HL-60 (cell line): ENCODE measurements at places on chromosomes 7 and 10.

DNA sequence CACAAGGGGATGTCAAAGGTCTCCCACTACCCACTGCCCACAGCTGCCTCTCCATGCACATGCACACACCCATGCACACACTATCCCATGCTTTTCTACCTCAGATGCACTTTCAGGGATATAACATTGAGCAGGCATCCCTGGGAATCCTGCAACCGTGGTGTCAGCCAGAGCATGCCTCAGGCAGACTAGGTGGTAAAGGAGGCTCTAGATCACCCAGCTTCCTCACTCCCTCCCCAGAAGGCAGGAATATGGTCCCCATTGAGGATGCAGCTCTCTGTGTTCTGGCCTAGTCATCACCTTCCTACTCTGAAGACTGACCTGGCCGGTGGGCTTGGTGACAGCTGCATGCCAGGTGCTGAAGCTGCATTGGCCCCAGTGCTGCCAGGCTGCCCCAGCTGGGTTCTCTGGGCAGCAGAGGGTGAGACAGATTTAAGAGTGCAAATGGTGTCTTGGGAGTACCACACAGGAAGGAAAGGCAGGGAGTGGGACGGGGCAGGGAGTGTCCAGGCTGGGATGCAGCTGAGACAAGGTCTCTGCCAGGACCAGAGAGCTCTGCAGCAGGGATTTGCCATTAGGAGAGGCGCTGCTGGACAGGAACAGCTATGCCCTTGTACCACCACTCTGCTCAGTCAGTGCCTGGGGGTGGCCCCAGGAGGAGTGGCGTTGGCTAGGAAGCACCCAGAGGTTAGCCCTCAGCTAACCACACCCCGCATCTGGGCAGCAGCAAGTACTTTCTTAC lies 53.4 kb upstream of the GDF10 start:
- no peak for DNase-seq

DNA sequence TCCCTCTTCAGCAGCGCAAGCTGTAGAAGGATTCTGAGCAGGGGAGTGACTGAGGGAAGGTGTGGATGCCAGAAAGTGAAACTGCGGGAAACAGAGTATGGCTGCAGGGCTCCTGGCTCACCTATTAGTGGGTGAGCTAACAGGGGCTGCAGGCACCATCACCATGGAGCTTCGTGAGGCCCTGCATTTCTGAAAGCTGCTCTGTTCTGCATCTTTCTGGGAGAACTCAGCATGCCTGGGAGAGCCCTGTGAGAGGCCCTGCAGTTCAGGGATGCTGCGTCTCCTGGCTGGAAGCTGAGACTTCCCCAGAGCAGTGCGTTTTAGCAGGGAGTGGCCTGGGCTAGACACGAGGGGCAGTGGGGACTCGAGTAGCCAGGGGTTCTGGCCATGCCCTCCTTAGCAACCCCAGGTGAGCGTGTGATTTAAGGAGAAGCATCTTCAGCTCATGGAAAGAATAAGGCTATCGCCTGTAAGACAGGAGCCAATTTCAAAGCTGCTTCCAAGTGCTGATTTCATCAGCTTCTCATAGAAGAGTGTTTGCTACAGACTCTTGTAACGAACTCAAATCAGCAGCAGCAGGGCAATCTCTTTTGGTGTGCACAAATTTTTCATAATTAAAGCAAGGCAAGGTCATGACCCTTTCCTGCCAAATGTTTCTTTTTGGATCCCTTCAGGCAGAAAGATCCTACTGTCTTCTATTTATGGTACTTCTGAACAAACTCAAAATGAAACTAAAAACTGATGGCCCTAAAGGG lies 293.6 kb upstream of the ZNF32 start:
- DNase-seq = no peak

GRCh38 chr10:20473023-20473760 lies 423.9 kb downstream of the NEBL start:
- DNase-seq = no peak

GRCh38 chr10:43195557-43195956 lies 57.3 kb downstream of the CSGALNACT2 start:
- DNase-seq = no peak

DNA sequence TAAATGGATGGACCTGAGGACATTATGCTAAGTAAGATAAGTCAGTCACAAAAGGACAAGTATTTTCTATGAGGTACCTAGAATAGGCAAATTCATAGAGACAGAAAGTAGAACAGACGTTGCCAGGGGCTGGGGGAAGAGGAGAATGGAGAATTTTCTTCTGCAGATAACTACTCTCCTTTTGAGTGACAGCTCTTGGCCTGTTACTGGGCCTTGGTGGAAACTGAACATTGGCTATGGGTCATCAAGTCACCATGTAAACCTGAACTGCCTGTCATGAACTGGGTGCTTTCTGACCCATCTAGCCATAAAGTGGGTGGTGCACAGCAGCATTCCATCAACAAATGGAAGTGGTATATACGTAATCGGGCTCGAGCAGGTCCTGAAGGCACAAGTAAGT lies 29.3 kb upstream of the NFE2L3 start:
- DNase-seq = no peak

DNA sequence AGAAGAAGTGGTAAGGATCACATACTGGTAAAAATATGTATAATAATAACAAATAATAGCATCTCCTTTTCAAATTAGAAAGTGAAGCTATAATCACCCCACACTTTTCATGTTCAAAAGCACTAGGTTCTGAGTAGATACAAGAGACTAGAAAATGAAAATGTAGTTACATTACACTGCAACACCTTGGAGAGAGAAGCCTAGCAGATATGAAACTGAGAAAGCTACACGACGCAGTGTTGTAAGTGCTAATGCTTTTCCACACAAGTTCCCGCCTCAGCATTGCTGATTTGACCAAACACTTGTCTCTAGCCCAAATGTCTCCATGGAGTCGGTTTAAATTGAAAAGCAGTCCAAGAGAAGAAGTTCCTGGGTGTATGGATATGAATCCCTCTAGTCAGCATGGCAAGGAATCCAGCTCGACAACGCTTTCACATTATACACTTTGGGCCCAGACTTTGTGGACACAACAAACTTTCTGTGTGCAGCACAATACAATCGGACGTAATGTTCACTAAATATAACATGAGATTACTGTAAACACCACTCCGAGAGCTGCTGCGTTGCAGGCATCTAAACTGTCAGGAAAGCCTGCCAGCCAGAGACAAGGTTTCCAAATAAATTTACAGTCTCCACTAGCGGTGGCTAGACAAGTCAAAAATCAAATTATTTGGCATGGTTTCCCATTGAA lies 1.7 kb downstream of the PDE1C start:
- DNase-seq = no peak

DNA sequence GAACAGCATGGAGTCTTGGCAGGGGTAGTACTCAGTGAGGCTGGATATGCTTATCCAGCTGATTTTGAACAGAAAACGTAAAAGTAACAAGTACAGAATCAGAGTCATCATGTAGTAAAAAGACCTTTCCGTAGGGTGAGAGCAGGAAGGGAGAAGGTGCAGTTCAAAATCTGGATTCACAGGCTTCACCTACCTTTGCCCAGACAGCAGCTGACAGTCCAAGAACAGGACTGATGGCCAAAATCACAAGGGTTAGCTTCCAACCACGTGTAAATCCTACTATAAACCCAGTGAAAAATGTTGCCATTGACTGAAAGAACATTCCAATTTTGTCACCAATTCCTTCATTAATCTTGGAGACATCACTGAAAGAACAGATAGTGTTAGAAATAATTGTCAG lies 34.8 kb downstream of the ABCB1 start:
- no peak for DNase-seq

DNA sequence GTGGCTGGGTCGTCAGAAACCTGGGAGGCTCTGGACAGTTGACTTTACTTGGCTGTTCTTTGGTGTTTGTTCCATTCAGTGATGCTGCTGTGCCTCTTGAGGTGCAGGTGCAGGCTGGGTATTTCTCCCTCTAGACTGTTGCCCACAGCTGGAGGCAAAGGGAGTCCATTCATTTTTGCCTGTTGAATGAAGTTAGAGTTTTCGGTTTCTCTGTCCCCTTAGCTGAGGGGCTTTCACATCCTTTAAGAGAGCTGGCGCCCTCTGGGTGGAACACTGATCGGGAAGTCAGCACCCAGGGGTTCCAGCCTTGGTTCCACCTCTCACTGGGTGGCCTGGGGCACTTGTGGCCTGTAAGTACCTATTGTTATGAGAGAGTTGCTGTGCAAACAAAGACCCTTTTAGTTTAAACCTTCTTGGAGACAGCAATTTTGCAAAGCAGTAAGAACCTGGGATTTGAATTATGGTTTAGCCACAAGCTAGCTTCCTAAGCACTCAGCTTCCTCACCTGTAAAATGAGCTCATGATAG lies 67.2 kb downstream of the GRK5 start:
- DNase-seq = no peak

DNA sequence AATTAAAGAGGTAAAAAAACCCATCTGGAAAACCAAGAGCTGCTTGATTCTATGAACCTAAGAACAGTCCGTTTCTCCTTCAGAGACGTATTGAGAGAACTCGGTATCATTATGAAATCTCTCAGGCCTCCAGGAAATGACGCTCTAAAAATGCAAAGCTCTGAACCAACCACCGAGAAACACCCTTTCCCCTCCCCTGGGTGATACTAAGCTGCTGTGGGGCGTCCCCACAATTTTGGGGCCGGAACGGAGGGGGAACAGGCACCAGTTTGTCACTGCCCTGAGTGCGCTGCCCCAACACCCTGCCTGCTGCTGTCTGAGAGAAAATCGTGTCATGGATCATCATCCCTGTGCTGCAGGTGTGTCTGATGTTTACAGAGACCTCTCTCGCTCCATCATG lies 509.5 kb downstream of the DNAJB6 start:
- DNase-seq = no peak

GRCh38 chr10:92957223-92958010 lies 103.2 kb upstream of the CYP26C1 start:
- DNase-seq = no peak

GRCh38 chr10:24759672-24760071 lies 36.0 kb upstream of the ARHGAP21 start:
- DNase-seq = no peak

DNA sequence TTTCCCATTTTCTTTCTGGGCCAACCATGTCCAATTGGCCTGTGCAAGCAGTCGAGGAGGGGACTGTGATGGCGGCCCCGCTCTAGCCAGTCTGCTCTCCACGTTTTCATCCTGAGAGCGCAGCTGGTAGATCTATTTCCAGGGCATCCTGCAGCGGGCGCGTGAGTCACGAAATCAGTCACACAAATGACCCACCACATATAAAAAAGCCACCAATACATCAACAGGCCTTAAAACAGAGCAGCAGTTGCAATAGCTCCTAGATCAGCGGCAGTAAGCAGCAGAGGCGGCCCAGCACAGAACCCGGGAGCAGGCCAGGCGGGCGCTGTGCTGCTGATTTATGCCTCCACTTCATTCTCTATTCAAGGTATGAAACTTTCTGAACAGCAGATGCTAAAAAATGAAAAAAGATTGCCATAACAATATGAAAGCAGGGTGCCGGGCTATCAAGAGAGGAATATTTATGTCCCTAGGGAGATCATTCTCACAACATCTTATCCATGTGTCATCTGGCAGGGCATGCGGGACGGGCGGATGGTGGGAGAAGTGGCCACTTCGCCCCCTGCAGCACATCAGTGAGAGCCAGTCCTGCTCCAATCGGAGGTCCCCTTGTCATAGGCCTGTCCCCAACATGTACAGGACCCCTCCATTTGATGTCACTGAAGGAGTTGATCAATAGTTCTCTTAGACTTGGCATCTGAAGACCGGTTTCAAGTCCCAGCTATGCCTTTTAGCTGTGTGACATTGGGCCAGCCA lies 98.0 kb upstream of the GPR26 start:
- DNase-seq = no peak
